ENCODE measurements at places on chromosomes 3 and 15.

DNA sequence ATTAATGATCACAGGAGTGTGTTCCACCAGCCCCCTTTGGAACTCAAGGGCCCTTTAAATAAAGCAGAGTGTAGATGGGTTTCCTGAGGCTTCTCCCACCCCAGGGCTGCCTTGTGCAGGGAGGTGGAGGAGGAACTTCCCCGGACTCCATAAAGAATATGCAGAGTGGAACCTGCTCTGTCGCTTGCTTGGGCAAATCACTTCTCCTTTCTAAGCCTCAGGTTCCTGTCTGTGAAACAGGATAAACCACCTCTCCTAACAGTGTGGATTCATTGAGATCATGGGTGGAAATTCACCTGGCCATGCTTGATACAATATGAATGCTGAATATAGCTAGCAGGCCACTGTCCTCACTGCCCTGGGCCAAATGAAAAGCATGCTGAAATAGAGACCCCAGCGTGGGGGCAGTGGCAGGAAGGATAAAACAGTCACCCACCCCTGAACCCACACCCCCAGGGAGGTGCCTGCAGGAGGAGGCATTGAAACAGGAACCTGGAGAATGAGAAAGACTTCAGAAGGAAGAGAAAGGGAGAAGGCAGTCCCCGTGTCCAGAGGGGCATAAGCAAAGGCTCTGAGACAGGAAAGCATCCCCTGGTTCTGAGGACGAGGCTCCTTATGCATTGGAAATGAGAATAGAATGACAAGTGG, 41.1 kb upstream of the CHRNB4 start:
- H3K27ac ChIP-seq, result no peak overlapping the region
- no peaks in the 10 kb centered on the region for H3K4me1 ChIP-seq
- no peaks in the 10 kb centered on the region for H3K36me3 ChIP-seq
- DNase-seq, result no peak
- H3K4me3 ChIP-seq, result no peak overlapping the region

DNA sequence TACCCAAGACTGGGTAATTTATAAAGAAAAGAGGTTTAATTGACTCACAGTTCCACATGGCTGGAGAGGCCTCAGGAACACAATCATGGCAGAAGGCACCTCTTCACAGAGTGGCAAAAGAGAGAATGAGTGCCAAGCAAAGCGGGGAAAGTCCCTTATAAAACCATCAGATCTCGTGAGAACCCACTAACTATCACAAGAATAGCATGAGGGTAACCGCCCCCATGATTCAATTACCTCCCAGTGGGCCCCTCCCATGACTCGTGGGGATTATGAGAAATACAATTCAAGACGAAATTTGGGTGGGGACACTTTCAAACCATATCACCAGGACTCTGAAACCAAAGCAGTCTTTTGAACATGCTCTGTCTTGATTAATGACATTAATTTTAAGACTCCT, 7.0 kb downstream of the RTP3 start:
- H3K36me3 ChIP-seq, result no peaks in the 10 kb centered on the region
- peaks cover 24% of the 10 kb centered on the region for H3K4me1 ChIP-seq
- no peak overlapping the region for H3K27ac ChIP-seq
- H3K27me3 ChIP-seq, result no peaks in the 10 kb centered on the region
- H3K4me3 ChIP-seq, result no peak overlapping the region

DNA sequence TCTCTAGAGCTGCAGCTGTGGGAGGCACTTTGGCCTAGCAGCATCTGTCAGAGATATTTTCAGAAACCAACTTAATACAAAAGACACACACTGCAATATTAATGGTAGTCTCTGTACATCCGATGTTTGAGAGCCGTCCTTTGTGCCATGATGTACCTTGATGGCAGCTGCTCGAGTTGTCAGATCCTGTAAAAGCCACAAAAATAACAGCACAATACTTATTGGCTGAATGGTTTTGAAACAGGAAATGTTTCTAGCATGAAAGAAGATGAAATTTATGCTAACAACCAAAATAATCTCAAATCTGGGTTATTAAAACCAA, 445.5 kb upstream of the TBL1XR1 start:
- H3K4me3 ChIP-seq, result no peak overlapping the region
- no peak overlapping the region for H3K27ac ChIP-seq
- H3K36me3 ChIP-seq, result no peaks in the 10 kb centered on the region

DNA sequence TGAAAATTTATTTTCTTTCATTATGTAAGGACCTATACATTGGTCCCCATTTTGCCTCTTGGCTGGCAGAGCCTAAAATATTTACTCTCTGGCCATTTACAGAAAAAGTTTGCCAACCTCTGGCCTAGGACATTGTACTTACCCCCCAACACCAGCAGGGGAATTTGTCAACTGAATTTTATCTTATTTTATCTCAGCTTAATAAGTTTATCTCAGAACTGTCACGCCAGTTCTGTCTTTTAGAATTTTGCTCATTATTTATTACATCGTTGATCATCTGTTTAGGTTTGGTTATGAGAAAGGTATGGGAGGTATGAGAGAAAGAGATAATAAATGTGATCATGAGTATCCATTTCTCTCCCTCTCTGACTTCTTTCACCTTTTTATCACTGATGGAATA, 38.3 kb downstream of the CHD2 start:
- peaks cover 95% of the 10 kb centered on the region for H3K36me3 ChIP-seq
- H3K27ac ChIP-seq, result no peak overlapping the region
- no peaks in the 10 kb centered on the region for H3K27me3 ChIP-seq

- H3K27ac ChIP-seq, result no peak overlapping the region
- no peak overlapping the region for H3K4me3 ChIP-seq
- DNase-seq, result no peak
- 0 out of 2 replicates have a peak, but pooled peaks cover 4% of the 10 kb centered on the region for H3K27me3 ChIP-seq
- no peaks in the 10 kb centered on the region for H3K36me3 ChIP-seq
These were observed 35.5 kb downstream of the CERS3 start for GRCh38 chr15:100493213-100493612.

- no peak overlapping the region for H3K4me3 ChIP-seq
- H3K27me3 ChIP-seq, result no peaks in the 10 kb centered on the region
- no peak overlapping the region for H3K27ac ChIP-seq
- no peaks in the 10 kb centered on the region for H3K36me3 ChIP-seq
- no peak for DNase-seq
These were observed 19.5 kb downstream of the SHF start for GRCh38 chr15:45168286-45168685.

DNA sequence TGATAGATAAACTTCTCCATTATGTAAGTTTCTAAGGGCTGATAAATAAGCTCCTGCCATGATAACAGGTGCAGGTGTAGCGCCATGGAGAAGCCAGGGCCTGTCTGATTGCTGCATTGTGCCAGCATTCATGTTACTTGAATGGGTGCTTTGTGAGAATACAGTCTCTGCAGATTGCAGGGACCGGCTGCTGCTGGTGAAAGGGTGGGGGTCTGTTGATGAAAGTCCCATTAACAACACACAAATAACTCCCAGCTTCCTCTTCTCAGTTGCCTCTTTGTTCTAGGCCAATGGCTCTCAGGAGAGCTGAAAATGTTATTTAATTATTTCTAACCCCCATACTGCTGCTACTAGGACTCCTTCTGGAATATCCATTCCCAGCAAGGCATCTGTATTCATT, 77.2 kb downstream of the RTP4 start:
- no peak overlapping the region for H3K4me3 ChIP-seq
- no peak for DNase-seq
- no peaks in the 10 kb centered on the region for H3K36me3 ChIP-seq
- H3K27ac ChIP-seq, result no peak overlapping the region
- H3K27me3 ChIP-seq, result no peaks in the 10 kb centered on the region
- no peaks in the 10 kb centered on the region for H3K4me1 ChIP-seq

- H3K36me3 ChIP-seq, result no peaks in the 10 kb centered on the region
- H3K27me3 ChIP-seq, result no peaks in the 10 kb centered on the region
- no peak for DNase-seq
- no peak overlapping the region for H3K27ac ChIP-seq
- no peak overlapping the region for H3K4me3 ChIP-seq
- H3K4me1 ChIP-seq, result no peaks in the 10 kb centered on the region
These were observed 177.9 kb downstream of the CDIN1 start for GRCh38 chr15:36757189-36757814.

GRCh38 chr3:159356606-159357005, 554.8 kb downstream of the MFSD1 start:
- no peak overlapping the region for H3K4me3 ChIP-seq
- H3K27ac ChIP-seq, result no peak overlapping the region
- no peaks in the 10 kb centered on the region for H3K4me1 ChIP-seq

DNA sequence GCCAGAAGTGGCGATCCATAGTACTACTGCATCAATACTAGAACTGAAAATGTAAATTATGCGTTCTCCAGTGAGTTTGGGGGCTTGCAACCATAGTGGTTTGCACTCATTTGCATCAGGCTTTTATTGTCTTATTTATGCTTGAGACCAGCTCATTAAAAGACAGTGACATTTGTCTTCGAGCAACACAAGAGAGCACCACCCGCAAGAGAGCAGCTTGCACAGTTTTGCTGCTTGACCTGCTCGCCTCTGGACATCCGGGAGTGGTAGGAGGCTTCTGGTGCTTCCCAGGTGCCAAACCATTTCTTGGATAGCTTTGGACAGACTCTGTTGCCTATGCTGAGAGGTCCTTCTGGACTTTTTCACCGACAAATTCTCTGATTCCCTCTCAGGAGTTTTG, 294.6 kb downstream of the MEX3B start:
- H3K36me3 ChIP-seq, result no peaks in the 10 kb centered on the region
- H3K4me3 ChIP-seq, result no peak overlapping the region
- H3K27me3 ChIP-seq, result no peaks in the 10 kb centered on the region
- no peak for DNase-seq
- no peak overlapping the region for H3K27ac ChIP-seq
